Activated T-cell treated with anti-CD3 and anti-CD28 coated beads, Interleukin-2, amount 50 U/mL, for 1 hour (primary cell): ENCODE measurements at places on chromosomes 11 and 22.

DNA sequence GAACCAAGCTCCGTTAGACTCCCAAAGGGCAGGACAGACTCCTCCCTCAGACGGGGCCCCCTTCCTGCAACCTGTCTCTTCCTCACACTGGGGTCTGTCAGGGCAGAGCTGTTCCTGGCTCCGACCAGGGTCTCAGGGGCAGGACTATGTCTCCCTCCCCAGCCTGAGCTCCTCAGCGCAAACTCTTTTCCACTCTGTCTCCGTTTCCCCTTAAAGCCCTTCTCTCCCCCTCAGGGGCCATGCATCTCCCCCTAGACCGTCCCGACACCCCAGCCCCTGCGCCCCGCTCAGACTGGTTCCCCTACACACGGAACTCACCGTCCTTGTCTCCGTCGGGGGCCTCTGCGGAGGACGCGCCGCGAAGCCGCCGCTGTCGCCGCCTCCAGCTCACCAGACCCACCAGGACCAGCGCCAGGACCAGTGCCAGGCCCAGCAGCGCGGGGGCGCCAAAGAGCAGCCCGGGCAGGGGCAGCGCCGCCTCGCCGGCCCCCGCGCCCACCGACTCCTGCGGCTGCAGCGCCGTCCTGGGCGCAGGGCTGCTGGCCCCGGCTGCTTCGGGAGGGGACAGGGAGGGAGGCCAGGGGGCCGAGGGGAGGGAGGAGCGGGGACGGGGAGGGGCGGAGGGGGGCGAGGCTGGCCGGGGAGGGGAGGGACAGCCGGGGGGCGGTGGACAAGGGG lies 684 bp downstream of the TNFRSF13C start:
- peak; percentile 86 for DNase-seq

DNA sequence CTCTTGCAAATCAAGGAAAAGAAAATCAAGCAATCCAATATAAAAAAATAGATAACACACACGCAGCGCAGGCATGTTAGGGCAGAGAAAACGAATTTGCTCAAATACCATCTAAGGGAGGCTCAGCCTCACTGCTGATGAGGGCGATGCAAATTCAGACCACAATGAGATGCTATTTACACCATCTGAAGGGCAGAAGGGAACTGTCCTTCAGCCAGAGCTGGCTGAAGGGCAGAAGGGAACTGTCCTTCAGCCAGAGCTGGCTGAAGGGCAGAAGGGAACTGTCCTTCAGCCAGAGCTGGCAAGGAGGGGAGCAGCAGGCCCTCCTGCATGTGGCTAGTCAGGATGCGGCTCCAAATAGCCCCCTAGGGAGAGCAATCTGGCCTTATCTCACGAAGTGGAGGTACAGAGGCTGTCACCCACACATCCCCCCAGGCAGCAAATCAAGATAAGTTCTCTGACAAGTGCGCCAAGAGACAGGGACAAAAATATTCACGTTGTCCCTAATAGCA lies 7.6 kb upstream of the SLC39A13 start:
- no peak for DNase-seq

- DNase-seq: no peak
Observed at GRCh38 chr11:84887055-84887629, 740.0 kb downstream of the DLG2 start.

- no peak for DNase-seq
Observed at GRCh38 chr11:17548444-17548843, 1.4 kb downstream of the OTOG start.

DNA sequence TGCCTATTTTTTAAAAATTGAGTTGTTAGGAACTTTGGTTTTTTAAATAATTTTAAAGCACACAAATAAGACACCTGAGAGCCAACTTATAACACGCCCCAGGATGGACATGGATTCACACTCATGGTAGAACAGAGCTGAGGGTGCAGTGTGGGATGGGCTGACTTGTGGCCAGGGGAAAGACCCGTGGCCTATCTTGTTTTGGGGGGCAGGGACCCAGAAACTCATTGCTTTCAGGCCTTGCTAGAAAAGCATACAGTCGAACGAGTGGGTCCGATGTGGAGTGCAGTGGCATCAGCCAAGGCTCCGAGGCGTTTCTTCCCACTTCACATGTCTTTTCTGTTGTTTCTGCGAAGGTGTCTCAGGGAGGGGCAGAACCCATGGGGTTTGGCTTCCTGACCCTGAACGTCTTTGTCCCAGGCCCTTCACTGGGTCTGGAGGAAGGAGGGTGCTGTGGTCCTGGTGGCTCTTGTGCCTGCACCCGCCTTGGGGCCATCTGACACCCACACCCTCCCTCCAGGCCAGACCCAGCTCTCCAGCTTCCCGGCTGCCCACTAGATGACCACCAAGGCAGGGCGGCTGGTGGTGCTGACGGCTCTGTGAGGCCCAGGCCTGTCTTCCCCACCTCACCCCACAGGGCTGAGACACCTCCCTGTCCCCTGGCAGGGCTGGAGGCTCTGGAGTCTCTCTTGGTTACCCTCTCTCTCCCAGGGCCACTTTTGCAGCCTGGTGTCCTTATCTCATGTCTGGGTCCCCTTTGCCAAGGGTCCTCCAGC lies 120.8 kb downstream of the KCNQ1 start:
- DNase-seq: no peak

GRCh38 chr11:119335655-119336543 lies 1.6 kb downstream of the RNF26 start:
- no peak for DNase-seq

DNA sequence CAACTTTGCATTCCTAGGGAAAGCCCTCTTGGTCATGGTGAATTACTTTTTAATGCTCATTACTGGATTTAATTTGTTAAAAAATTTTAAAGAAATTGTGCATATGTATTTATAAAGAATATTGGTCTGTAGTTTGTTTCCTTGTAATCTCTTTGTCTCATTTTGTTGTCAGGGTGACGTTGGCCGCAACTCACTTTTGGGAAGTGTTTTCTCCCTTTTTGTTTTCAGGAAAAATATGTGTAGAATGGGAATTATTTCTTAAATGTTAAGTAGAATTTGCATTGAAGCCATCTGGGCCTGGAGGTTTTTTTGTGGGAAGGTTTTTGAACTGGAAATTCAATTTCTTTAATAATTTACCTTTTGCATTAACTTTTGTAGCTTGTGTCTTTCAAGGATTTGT lies 149.1 kb downstream of the UVRAG start:
- DNase-seq: no peak

- DNase-seq: no peak
Observed at GRCh38 chr11:71499546-71499945, 27.5 kb upstream of the KRTAP5-7 start.

GRCh38 chr11:103863497-103863896 lies 172.9 kb upstream of the DDI1 start:
- no peak for DNase-seq

DNA sequence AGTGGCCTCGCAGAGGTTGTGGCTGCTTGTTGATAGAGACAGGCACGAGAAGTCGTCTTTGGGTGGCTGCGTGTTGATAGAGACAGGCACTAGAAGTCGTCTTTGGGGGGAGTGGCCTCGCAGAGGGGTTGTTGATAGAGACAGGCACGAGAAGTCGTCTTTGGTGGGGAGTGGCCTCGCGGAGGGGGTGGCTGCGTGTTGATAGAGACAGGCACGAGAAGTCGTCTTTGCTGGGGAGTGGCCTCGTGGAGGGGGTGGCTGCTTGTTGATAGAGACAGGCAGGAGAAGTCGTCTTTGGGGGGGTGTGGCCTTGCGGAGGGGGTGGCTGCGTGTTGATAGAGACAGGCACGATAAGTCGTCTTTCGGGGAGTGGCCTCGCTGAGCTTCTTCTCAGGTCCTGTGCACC lies 328.8 kb downstream of the TBC1D22A start:
- DNase-seq: no peak

- DNase-seq: no peak
Observed at GRCh38 chr11:72254299-72254993, 10.5 kb upstream of the PHOX2A start.

GRCh38 chr11:114441921-114442320 lies 2.7 kb downstream of the REXO2 start:
- no peak for DNase-seq

DNA sequence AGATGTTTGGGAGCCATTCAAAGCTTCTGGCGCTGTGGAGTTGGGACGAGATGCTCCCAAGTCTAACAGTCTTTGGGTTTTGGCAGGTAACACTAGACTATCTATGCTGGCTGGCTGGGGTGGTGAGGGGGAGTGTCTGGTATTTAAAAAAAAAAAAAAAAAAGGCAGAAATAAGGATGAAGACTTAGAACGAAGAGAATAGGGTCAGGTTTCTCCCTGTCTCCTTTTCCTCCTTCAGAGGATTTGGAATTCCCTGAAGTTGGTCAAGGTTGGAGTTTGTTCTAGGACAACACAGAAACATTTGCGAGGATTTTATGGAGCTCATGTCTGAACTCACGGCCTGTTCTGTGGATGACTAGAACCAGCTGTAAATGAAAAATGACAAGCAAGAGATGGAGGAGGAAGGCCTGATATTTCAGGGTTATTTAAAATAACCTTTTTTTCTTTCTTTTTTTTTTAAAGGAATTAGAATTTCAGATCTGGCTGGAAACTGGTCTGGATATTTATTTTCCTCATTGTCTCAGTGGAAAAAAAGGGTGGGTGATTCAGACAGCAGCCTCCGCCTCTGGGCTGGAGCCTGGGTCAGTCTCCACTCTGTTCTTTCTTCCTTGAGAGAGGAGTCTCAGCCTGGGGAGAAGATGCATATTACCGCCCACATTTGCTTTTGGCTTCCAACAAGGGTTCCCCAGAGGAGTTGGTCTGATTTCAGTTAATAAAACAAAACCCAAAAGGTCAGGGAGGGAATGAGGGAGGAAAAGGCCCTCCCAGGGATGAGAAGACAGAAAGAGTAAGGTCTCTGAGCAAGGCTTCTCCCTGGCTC lies 80.1 kb downstream of the USP35 start:
- no peak for DNase-seq

- DNase-seq: no peak
Observed at GRCh38 chr11:64096835-64097234, 61.1 kb downstream of the FLRT1 start.

- no peak for DNase-seq
Observed at GRCh38 chr11:25583596-25583995, 748.3 kb upstream of the ANO3 start.

GRCh38 chr11:123020968-123021367 lies 39.3 kb upstream of the BSX start:
- peak; percentile 20 for DNase-seq

DNA sequence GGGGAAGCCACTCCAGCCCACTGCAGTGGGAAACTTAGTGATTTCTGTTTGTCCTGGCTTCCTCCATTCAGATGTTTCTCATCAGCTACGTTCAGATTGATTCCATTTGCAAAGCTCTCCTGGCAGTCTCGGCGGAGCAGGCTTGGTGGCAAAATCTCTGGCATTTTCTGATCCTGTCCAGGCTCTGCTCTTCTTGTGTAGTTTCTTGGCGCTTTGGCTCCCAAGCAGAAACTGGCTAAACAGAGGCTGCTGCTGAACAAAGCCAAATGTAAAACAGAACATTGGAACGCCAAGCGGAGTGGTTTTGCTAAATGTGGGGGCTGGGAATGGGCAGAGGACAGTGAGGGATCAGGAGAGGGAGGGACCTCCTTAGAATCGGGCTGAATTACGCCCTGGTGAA lies 36.7 kb downstream of the ADAMTS8 start:
- DNase-seq: no peak
